CD4-positive, alpha-beta T cell (primary cell): ENCODE measurements at places on chromosomes 3 and 15.

DNA sequence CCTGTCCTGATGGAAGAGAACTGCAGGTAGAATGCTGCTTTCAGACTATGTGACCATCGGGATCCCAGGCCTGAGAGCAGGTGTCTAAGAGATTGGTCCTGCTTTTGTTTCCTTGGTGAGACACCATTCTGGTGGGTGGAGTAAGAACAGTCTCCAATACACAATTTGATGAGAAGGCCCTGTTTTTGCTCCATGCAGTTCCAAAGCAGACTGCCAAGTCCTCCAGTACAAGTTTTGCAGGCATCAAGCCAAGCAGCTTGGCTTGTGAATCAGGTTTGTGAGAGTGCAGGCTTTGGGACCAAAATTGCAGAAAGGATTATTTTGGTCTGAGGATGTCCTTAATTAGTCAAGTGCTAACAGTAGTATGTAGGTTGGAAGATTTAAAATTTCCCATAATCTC is 381.6 kb downstream of the FOXP1 start:
- no peak for DNase-seq

GRCh38 chr15:69523010-69524001 is 70.7 kb downstream of the RPLP1 start:
- peak; percentile 76 for DNase-seq

GRCh38 chr15:63023351-63023945 is 19.1 kb upstream of the TPM1 start:
- no peak for DNase-seq

GRCh38 chr15:76987896-76988860 is 6.7 kb upstream of the PSTPIP1 start:
- no peak for DNase-seq

DNA sequence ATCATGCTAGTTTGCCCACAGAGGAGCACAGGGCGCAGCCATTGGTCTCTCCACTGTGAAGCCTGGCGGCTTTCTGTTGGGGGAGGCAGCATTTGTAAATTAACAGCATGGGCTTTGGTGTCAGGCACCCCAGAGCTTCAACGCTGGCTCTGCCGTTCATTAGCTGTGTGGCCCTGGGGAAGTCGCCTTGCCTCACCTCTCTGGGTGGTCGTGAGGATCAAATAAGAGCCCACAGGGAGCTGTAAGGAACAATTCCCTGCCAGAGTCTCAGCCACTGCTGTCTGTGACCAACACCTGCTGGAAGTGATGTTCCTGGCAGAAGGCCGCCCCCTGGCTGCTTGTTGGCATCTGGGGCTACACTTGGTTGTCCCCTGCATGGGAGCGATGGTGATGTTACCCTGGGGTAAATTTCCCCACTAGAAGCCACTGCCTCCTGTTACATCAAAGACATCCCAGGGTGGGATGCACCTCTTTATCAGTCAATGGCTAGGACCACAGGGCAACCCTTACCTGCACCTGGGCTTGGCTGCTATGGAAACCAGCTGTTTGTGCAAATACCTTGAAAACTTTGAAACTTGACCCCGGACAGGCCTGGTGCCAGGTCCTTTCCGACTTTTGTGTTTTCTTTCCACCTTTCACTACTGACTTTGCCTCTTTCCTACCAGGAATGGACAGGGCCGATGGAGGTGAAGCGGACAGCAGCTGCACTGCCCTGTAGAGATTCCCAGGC is 36.9 kb downstream of the DNASE1L3 start:
- DNase-seq: no peak

DNA sequence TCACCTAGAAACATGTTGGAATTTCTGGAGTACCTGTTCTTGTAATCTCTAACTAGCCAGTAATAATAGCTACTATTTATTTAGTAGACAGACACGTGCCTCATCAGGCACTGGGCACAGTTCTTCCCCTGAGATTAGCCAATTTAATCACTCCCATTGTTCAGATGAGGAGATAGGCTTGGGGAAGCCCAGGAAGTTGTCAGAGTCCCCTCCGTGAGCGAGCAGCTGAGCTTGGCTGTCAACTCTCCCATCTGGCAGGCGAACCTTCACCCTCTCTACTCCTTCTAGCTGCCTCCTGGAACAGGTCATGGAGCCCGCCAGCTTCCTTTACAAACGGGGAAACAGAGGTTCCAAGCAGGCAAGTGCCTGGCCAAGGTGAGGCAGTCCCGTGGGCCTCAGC is 31.1 kb upstream of the FGD5 start:
- DNase-seq: no peak

DNA sequence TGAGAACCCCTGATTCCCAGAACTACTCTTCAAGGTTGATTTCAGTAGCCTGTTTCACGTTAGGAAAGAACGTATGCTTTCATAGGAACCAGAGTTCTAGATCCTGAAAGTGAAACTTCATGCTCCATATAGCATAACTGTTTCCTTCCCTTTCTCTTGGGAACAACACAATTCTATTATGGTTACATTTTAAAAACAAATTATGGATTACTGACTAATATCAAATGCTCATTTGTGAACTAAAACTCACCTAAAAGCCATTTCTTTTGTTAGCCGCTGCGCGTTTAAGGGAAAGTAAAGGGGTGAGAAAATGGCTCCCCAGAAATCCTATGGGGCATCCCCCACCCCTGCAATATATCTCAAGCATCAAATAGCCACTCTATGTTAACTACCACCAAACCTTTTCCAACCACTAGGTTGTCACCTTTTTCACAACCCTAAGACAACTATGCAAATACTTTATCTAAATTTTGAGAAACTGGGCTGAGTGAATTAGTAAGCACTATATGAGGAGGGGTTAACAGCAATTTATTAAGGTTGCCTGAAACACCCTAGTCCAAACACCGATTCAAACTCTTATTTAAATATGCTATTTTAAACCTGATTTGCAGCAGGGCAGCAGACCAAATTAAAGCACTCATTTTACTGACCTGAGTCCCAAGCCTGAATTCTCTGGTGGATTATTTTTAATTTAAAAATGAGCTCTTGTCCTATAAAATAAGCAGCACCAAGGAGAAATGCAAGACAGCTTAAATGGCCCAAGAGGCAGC is 2.4 kb downstream of the SIAH2 start:
- no peak for DNase-seq

DNA sequence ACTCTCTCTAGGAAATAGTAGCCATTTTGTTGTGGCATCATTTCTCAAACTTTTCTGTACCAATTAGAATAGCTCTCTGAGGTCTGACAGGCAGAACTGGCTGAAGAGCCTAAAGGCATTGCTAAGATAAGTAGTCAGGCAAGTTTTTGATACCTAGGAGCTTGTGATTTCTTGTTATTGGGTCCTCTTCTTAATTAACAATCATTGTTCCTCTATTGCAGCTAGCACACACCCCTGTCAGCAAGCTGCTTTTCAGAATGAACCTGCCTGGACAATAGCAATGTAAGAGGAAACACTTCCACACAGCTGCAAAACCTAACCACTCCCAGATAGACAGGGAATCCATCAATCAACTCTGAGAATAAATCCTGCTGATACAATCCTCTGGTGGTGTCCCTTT is 403.9 kb upstream of the TBL1XR1 start:
- no peak for DNase-seq

DNA sequence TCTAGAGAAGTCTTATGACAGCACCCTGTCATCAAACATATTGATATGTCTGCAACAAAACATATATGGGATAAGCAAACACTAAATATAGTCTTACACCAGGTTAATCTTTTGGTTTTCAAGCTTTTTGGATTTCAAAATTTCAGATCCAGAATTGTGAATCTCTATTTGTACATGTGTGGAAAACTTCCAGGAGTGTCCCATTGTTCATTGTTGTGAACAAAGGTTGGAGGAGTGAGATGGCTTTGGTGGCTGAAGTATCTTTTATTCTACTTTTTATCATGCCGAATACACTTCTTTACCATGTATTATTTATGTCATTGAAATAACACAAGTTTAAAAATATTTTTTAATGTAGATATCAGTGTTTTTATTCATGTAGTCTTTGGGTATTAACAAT is 5.9 kb upstream of the FHIT start:
- no peak for DNase-seq

GRCh38 chr15:51403072-51403878 is 61.8 kb downstream of the GLDN start:
- no peak for DNase-seq

DNA sequence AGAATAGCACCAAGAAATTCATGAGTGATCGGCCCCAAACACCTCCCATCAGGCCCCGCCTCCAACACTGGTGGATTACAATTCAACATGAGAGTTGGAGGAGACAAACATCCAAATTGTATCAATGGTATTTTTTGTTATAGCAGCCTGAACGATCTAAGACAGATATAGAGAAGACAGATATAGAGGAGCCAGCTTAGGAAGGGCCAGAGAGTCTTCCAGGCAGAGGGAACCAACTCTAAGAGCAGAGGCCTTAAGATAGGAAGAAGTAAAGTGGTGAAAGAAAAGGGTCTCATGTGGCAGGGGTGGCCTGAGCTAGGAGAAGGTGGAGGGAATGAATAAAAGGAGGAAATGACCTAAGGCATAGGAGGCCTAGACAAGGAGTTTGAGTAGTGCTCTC is 158.8 kb upstream of the TBL1XR1 start:
- no peak for DNase-seq

GRCh38 chr15:93895976-93896770 is 335.2 kb upstream of the MCTP2 start:
- no peak for DNase-seq

GRCh38 chr15:77144026-77144425 is 73.1 kb upstream of the TSPAN3 start:
- no peak for DNase-seq

DNA sequence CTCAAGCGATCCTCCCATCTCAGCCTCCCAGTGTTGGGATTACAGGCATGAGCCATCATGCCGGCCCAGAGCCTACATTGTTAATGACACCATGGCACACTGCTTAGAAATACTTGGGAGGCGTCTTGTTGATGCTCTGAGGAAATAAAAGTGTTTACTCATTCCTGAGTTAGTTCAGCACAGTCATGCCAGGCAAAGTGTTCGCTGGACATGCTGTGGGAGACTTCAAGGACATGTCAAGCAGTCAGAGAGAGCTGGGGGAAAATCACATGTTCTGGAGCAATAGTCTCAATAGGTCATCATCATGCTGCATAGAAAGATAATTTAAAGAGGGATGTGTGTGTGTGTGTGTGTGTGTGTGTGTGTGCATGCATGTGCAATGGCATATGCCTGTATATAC is 37.5 kb downstream of the TTC23 start:
- no peak for DNase-seq

- DNase-seq: no peak
These were observed 65.0 kb downstream of the AAGAB start for GRCh38 chr15:67189326-67190051.

DNA sequence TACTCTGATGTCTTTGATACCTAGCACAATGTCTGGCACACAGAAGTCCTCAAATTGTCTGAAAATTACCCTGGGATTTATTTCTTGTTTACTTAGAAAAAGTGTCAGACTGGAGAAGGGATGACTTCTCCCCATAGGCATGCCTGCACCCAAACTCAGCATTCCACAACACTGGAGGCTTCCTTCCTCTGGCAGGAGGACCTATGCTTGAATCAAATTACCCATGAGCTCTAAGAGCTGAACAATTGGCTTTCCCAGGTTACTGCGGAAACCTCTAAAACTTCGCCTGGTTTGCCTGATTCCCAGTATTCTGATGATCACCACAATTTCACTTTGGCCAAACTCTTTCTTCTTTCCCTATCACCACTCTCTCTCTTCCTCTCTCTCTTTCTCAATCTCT is 217.4 kb downstream of the DIPK2A start:
- no peak for DNase-seq

DNA sequence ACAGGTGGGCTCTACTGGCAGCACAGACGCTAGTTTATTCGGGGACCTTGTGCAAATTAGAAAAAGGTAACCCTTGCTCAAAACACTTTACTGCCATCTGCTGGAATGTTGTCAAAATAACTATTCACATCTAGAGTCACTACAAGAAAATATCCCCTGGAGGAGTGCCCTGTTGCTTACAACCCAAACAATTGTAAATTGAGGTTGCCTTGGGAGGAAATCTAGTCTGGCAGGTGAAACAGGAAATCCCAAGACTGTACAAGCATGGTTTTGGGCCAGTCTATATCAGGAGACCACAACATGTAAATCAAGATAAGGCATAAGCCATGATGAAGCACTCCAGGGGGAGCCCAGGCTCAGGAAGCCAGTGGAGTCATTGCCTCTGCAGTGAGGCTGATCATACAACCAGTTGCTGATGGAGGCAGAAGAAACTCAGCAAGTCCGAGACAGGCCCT is 136.8 kb upstream of the ACP3 start:
- DNase-seq: no peak

DNA sequence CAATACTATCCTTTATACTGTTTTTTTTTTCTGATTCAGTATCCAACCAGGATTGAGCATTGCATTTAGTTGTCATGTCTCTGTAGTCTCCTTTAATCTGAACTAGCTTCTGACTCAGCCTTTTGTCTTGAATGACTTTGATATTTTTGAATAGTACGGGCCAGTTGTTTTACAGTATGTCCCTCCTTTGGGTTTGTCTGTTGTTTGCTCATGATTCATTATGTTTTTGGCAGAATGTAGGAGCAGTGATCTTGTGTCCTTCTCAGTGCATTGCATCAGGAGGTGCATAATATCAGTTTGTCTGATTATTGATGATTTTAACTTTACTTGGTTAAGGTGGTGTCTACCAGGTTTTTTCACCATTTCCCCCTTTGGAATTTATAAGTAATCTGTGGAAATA is 20.5 kb downstream of the EXOG start:
- no peak for DNase-seq

- no peak for DNase-seq
These were observed 106.9 kb downstream of the LRRK1 start for GRCh38 chr15:101025896-101026631.

GRCh38 chr3:13204177-13204581 is 130.9 kb upstream of the IQSEC1 start:
- DNase-seq: no peak

DNA sequence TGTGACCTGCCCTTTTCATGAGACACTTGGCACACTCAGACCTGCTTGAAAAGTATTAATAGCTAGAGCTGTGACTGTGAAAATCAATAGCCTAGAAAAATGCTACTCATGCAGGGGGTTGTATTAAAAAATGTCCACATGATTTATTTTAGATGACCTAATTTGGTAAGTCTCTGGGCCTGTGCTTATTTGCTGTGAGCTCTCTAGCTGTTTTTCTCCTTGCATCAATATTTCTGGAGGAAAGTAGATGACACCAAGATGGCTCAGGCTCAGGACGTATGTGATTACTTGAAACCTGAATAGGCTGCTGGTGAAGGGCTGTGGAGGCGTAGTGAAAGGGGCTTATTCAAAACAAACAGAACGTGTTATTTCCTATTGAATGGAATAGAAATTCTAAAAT is 29.5 kb downstream of the KCNAB1 start:
- DNase-seq: no peak

- DNase-seq: no peak
These were observed 218.0 kb upstream of the CDIN1 start for GRCh38 chr15:36361351-36361870.

- no peak for DNase-seq
These were observed 93.2 kb downstream of the DGKG start for GRCh38 chr3:186268616-186269448.

DNA sequence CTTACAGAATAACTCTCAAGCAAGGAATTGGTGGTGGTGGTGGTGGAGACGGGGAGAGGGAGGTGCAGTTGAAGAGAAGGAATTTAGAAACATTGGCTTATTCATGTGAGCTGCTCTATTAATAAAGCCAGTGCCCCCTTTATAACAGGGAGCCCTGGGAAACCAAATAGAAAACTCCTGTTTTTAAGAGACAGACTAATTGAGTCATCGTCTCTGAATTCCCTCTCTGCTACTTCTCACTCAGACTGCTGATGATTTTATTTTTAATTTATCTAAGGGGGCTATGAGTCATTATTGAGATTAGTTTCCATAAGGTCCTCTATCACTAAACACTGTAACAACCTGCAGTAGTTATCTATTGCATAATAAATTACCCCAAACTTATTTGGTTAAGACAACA is 145.9 kb upstream of the GALNT15 start:
- DNase-seq: no peak
